ENCODE measurements at places on chromosomes 5 and 9.

GRCh38 chr9:98913044-98913443, 30.7 kb upstream of the COL15A1 start:
- no peak for DNase-seq

DNA sequence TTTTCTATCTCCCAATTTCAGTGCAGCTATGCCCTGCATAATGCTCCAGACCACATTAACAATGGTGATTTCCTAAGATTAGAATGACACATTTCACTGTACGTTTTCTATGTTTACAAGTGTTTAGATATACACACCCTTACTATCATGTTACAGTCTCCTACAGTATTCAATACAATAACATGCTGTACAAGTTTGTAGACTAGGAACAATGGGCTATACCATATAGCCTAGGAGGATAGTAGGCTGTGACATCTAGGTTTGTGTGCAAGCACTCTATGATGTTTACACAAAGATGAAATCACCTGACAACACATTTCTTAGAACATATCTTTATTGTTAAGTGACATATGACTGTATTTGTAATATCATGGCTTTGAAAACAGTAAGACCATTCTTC, 1435.6 kb upstream of the NUDT12 start:
- no peak for DNase-seq

DNA sequence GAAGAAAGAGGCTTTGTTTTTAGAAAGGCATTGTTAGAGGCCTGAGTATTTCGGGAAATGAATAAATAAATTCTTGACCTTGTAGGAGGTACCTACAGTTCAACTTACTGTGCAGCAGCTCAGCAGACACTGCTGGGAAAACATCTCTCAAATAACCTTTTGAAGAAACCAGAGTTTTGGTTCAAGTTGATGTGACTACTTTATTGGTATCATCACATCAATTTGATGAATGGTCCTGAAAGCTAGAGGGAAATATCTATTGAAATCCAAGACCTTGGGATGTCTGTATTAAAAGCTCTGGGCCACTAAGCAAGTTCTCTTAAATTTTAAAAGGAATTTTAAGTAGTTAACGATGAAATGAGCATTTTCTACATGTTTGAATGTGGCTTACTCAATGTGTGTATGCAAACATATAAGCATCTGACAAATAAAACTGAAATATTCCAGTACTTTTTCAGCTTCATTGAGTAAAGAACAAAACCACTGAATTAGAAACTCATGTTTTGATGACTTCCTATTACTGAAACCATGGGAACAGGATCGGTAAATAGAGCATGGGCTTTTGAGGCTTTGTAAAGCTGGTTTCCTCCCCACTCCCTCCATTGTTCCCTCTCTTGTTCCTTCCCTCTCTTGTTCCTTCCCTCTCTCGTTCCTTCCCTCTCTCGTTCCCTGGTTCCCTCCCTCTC, 36.7 kb downstream of the SLC27A6 start:
- DNase-seq, result no peak

GRCh38 chr5:37875051-37875787, 35.4 kb upstream of the GDNF start:
- no peak for DNase-seq

DNA sequence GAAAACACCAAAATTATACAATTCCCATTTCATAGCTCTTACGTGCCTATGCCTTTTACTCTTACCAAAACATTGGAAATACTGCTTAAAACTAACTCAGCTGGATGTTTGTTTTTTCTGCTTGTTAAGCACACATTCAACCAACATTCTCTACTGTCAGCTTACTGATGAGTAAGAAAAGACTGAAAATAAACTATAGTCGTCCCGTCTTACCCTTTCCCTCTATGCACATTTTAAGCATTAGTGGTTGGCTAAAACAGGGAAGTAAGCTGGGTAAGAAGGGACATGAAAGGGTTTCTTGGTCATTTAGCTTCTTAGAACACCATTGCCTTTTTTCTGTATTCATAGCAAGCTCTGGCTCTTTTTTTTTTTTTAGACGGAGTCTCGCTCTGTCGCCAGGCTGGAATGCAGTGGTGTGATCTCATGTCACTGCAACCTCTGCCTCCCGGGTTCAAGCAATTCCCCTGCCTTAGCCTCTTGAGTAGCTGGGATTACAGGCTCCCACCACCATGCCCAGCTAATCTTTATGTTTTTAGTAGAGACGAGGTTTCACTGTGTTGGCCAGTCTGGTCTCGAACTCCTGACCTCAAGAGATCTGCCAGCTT, 232.1 kb upstream of the PCSK5 start:
- DNase-seq, result no peak

GRCh38 chr9:37511016-37512010, 25.6 kb downstream of the POLR1E start:
- DNase-seq, result no peak

DNA sequence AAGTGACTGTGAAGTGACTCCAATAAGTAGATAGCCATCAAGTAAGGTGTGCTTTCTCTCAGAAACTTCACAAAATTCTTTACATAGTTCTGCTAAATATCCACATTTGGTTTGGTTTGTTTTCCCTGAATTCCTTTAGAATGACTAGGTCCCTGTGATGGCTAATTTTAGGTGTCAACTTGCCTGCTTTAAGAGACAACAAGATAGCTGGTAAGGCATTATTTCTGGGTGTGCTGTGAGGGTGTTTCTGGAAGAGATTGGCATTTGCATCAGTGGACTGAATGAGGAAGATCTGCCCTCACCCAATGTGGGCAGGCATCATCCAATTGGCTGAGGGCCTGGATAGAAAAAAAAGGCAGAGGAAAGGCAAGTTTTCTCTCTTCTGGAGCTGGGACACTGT, 8.3 kb upstream of the PTBP3 start:
- no peak for DNase-seq

DNA sequence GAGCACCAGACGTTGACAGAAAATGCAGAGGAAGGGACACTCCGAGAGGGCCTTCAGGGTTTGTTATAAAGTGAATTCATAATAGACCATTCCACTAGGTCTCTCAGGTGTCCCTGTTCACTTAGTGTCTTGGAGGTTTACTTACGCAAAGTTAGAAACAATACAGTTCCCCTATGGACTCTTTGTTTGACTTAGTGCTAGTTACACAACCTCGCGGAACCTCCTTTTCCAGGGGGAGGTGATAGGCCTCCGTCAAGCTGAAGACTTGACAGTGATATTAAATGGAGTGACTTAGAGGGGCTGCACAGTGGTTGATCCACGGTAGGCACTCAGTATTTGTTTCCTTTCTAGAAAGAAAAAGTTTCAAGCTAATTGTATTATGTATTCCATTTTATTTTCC, 1.3 kb downstream of the CCT5 start:
- DNase-seq, result no peak

DNA sequence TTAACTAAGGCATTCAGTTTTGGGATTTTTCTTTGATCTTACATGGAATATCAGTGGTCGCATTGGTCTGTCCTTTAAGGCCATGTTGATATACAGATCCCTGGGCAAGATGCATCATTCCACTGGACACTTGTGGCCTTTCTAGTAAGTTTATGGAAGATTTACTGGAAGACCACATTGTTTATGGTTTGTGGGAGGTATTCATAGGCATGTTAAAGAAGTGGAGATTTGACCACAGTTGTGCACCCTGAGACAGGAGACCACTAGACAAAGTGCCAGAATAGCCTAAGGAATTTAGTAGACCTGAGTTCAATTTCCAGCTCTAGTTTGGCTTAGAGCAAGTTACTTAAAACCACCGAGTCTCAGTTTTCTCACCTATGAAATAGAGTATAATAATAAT, 383.1 kb upstream of the PAPPA start:
- DNase-seq, result no peak

- no peak for DNase-seq
Measured at GRCh38 chr5:144644317-144644716, 473.6 kb downstream of the KCTD16 start.

- DNase-seq, result no peak
Measured at GRCh38 chr5:30959238-30959637, 234.2 kb upstream of the CDH6 start.
